Iris pigment epithelial cell (primary cell): ENCODE measurements at places on chromosomes 6 and 20.

DNA sequence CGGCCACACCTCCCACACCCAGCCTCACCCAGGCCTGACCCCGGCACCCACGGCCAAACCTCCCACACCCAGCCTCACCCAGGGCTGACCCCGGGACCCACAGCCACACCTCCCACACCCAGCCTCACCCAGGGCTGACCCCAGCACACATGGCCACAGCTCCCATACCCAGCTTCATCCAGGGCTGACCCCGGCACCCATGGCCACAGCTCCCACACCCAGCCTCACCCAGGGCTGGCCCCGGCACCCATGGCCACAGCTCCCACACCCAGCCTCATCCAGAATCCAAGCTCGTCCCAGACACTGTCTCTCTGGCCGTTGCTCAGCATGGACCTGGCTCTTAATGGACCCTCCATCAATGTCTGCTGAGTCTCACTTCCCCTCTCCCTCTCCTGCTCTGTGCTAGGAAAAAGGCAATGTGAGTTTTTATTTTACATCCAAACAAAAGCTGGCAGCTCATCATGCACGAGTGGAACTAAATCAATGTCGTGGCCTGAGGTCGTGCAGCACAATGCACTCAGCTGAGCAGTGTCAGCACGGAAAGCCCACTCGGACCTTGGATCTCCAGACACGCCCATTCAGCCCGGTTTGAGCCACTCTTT lies 36.1 kb downstream of the NINL start:
- DNase-seq, result peak; percentile 23

DNA sequence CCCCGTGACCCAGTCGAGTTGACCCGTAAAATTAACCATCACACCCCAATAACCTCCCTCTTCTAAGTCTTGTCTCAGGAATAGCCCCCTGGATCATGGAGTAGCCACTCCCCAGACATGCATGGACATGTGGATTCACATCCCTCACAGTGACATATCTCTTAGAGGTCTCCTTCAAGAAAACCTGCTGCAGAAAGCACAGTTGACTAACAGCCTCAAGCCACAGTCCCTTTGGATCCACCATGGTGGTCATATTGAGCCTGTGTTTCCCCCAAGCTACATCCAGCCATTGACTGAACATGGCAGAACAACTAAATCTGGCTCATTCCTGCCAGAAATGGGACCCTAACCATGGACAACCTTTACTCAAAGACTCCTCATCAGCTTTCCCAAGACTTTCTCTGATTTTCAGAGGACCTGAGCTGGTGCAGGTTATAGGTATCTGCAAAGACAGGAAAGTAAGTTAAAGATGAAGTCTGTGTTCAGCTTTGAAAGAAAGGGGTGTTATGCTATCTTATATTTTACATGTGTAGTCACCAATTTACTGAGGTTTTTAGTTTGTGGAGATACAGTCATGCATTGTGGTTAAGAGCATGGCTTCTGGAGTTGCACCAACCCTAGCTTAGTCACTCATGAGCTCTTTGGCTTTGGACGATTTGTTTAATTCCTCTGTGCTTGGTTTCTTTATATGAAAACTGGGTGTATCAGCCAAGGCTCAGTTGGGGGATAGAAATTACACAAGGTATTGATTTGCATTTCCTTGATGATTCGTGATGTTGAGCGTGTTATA lies 219.1 kb downstream of the MYLK4 start:
- peak; percentile 96 for DNase-seq

GRCh38 chr6:25537349-25538018 lies 114.5 kb upstream of the SCGN start:
- peak; percentile 3 for DNase-seq

DNA sequence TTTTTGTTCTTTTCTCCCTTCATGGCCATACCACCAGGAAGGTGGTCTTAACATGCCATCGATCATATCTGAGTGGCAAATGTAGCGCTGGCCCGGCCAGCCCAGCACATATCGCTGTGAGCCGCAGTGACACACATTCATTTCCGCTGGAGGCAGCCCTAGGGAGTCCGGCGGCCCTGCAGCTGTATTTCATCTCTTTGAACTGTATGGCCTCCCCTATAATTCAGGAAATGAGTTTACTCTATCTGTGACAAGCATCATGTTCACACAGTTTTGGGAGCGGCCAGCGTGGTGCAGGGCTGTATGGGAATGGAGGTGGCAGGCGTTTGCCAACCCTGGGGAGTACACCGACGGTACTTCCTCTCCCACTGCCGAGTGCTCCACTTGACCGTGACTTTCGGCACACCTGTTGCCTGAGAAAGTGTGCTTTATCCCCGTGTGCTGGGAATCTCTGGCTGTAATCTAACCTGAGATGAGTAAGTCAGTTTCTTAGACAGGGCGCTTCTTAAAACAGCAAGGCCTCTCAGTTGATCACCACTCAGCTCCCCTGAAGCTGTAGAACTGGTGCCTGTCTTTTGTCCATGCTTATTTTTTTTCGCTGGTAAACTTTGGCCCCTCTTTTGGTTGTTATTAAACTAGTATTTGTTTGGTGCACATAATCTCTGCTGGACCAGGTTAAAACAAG lies 257.1 kb upstream of the TAB2 start:
- no peak for DNase-seq

GRCh38 chr20:51811514-51812128 lies 9.3 kb upstream of the SALL4 start:
- no peak for DNase-seq

DNA sequence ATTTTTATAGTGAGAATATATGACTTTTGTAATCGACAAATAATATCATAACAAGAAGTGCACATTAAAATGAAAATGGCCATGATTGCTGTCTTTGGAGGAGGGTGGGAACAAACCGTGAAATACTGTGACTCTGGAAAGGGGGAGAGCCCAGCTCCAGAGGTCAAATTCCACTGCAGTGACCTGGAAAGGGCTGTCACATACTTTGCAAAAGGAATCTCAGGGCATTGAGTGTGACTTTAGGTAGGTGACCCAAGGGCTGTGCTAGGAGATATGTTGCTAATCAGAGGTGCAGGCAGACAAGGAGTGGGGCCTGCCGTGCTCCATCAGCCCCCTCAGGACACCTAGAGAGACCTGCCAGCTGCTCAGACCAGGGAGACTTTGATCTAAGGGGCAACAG lies 28.1 kb upstream of the BMP7 start:
- no peak for DNase-seq

DNA sequence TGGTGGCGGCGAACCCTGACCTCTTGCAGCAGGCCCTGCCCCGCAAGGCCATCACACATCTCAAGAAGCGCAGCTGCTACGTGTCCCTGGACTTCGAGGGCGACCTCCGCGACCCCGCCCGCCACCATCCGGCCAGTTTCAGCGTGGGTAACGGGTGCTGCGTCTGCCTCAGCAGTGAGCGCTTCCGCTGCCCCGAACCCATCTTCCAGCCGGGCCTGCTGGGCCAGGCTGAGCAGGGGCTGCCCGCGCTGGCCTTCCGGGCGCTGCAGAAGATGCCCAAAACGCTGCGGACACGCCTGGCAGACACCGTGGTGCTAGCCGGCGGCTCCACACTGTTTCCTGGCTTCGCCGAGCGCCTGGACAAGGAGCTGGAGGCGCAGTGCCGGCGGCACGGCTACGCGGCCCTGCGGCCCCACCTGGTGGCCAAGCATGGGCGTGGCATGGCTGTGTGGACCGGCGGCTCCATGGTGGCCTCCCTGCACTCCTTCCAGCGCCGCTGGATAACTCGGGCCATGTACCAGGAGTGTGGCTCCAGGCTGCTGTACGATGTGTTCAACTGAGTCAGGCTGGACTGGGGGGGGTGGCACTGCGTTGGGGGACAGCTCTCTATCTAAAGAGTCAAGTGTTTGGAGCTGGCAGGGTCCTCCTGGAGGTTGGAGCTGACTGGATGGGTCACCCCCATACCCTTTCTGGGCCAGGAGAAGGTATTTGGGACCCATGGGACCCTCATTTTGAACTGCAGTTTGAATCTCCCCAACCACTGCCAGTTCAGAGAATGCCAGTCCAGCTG lies 1.1 kb downstream of the ACTL10 start:
- peak; percentile 77 for DNase-seq

DNA sequence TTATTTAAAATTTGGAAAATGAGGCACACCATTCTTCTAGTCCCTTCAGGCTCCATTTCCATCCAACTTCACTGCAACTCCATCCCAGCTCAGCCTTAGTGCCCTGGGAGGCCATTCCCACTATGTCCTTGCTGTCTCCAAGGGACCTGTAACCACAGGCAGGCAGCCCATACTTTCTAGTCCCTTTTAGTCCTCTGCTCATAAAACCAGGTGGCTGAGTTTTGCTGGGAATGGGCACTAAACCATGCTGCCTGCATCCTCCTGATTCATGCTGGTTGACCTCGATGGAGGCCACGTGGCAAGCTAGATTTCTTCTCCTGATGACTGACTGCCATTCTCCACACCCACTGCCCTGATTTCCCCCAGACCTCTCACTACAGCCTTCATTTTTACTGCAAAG lies 27.5 kb upstream of the MYMX start:
- no peak for DNase-seq

- DNase-seq, result no peak
These were observed 12.9 kb downstream of the SLC13A3 start for GRCh38 chr20:46638134-46638897.

- DNase-seq, result peak; percentile 5
These were observed 22.9 kb downstream of the HLA-DRA start for GRCh38 chr6:32462609-32463008.

- DNase-seq, result no peak
These were observed 563 bp downstream of the MGME1 start for GRCh38 chr20:17969278-17969883.

DNA sequence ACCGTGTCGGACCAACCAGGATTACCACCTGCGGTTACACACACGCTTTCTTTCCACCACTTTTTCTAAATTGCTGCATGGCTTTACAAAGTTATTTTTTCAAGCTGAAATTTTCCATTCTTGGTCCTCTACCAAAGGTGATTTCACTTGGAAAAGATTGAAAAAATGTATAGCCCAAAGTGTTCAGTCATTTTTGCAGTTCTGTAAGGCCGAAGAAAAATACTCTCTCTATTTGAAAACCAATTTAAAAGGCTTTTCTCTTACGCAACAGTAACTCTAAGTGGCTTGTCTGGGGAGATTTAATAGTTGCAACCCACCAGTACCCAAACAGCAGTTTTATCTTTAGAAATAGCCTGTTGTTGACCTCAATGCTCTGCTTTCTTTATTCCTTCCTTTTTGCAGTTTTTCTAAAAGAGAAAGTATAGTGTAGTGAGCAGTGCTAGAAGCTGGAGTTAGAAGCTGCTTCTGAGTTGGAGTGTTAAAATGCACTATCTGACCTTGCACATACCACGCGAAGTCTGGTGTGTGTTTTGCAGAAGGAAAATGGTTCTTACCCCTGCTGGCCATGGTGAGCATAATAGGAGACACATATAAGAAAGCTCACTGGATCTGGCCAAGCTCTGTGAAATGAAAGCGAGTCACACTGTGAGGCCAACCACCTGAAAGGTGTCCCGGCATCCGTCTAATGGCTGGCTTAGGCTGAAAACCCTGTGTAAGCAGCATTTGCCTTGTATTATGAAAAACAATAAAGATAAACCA lies 271.6 kb upstream of the PRND start:
- DNase-seq, result peak; percentile 83

GRCh38 chr6:155077331-155077730 lies 82.2 kb downstream of the TIAM2 start:
- DNase-seq, result peak; percentile 82

DNA sequence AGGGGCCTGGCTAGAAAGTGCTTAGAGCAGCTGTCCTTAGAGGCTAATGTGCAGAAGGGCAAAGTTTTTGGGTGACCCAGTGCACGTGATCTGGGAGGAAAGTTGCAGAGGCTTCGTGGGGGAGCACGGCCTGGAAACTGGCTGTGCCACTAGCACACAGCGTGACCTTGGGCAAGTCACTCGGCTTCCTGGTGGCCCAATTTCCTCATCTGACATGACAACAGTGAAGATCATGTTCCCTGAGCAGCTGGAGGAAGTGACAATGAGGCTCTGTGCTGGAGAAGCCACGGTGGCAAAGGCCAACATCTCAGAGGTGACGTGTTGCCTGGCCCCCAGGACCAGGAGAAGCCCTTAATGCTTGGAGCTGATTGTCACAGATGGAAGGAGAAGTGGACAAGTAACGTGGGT lies 99.5 kb downstream of the FOXC1 start:
- no peak for DNase-seq

DNA sequence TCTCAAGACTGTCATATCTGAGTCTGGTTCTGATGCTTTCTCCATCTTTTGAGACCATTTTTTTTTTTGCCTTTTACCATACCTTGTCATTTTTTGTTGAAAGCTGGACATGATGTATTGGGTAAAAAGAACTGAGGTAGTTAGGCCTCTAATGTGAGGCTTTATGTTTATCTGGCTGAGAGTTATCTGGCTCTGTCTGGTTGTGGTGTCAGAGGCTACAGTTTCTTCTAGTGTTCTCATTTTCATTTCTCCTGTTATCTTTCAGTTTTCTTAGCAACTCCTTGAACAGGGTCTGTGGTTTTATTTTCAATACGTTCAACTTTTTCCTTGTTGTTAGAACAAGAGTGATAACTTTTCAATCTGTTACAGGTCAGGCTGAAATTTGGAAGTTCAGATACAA lies 49.2 kb upstream of the ATXN1 start:
- DNase-seq, result no peak

DNA sequence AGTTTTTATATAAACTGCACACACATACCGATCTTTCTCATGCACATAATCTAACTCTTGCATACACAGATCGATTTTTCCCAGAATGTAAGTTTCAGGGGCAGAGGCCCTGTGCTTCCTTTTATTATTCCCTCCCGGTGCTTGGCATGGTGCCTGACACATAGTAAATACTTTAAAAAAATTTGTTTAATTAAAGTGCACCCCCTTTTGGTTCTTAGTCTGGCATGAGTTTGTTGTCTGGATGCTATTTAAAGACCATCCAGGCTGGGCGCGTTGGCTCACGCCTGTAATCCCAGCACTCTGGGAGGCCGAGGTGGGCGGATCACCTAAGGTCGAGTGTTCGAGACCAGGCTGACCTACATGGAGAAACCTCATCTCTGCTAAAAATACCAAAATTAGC lies 5.4 kb upstream of the DEK start:
- DNase-seq, result no peak

- no peak for DNase-seq
These were observed 156.8 kb downstream of the DLL1 start for GRCh38 chr6:170134031-170134470.

- peak; percentile 14 for DNase-seq
These were observed 67.8 kb upstream of the RALGAPA2 start for GRCh38 chr20:20780127-20780824.

GRCh38 chr20:5364997-5365597 lies 48.3 kb upstream of the PROKR2 start:
- DNase-seq, result peak; percentile 27

GRCh38 chr6:31575952-31576685 lies 754 bp downstream of the TNF start:
- no peak for DNase-seq

GRCh38 chr6:167984876-167985604 lies 12.4 kb upstream of the KIF25 start:
- DNase-seq, result no peak
